ENCODE measurements at places on chromosomes 5 and 9. TPM values are rescaled to one million over a fixed set of nuclear protein-coding genes. Genes with fewer than 3 reads are reported as not detected.

Gene SH2D3C
- 3.1 TPM for total RNA-seq

Gene PCDHGA8
- 4.4 TPM for total RNA-seq

Gene TPPP
- total RNA-seq, result 7.1 TPM

Gene CD74
- total RNA-seq, result 362 TPM

Gene LECT2
- not detected for total RNA-seq

Gene GRIN3A
- total RNA-seq, result 0.14 TPM

Gene TRIM36
- total RNA-seq, result not detected

Gene C5orf52
- total RNA-seq, result not detected

Gene CD72
- total RNA-seq, result 0.36 TPM

Gene FGF1
- total RNA-seq, result 3.9 TPM

Gene ARL15
- total RNA-seq, result 13.6 TPM

Gene PKD2L2
- not detected for total RNA-seq

Gene C5orf34
- 2.1 TPM for total RNA-seq

Gene PLPPR1
- 0.16 TPM for total RNA-seq

Gene PCDHB14
- total RNA-seq, result 7.1 TPM

Gene SPTLC1
- 75.4 TPM for total RNA-seq

Gene ASS1
- total RNA-seq, result 84.2 TPM

Gene MAPKAP1
- 84.3 TPM for total RNA-seq

Gene RANBP3L
- total RNA-seq, result 16.9 TPM

Gene PCDHB4
- total RNA-seq, result 3.9 TPM

Gene PRSS3
- total RNA-seq, result not detected

Gene CCDC152
- 0.55 TPM for total RNA-seq

Gene PCDHA11
- 0.16 TPM for total RNA-seq

Gene ARL10
- total RNA-seq, result 6.8 TPM

Gene ADAMTSL1
- 13.6 TPM for total RNA-seq

Gene CD274
- 0.68 TPM for total RNA-seq

Gene SLC36A3
- not detected for total RNA-seq

Gene NR2F1
- total RNA-seq, result 17.5 TPM

Gene NINJ1
- total RNA-seq, result 81.5 TPM

Gene IL5
- not detected for total RNA-seq

Gene PCDHB2
- total RNA-seq, result 3.2 TPM

Gene CCT5
- 92.2 TPM for total RNA-seq

Gene FCN2
- not detected for total RNA-seq

Gene MYMK
- total RNA-seq, result not detected

Gene PARP8
- total RNA-seq, result 13.3 TPM

Gene SPINK13
- not detected for total RNA-seq

Gene MYOZ3
- 0.55 TPM for total RNA-seq

Gene PAPPA
- 4.9 TPM for total RNA-seq

Gene NR2F1-AS1
- 9.3 TPM for total RNA-seq

Gene NR5A1
- not detected for total RNA-seq

Gene SCGB3A1
- not detected for total RNA-seq

Gene C7
- 651 TPM for total RNA-seq

Gene FBLL1
- total RNA-seq, result 2.1 TPM

Gene CTXN3
- total RNA-seq, result not detected

Gene SPATA6L
- 3.3 TPM for total RNA-seq

Gene FOXD4L4
- not detected for total RNA-seq

Gene MEF2C
- 51.4 TPM for total RNA-seq

Gene EQTN
- total RNA-seq, result not detected

Gene IRGM
- not detected for total RNA-seq

Gene ERCC6L2
- total RNA-seq, result 69.2 TPM

Gene HTR1A
- not detected for total RNA-seq

Gene GABRA1
- not detected for total RNA-seq

Gene PCDHB13
- 5.7 TPM for total RNA-seq

Gene FSD1L
- 4.5 TPM for total RNA-seq

Gene CCDC187
- not detected for total RNA-seq
